ENCODE measurements at places on chromosomes 1 and 21.

- no peak for DNase-seq
Observed at GRCh38 chr1:14539953-14540563, 58.4 kb upstream of the KAZN start.

- DNase-seq: no peak
Observed at GRCh38 chr1:228652116-228652515, 83.2 kb upstream of the RHOU start.

DNA sequence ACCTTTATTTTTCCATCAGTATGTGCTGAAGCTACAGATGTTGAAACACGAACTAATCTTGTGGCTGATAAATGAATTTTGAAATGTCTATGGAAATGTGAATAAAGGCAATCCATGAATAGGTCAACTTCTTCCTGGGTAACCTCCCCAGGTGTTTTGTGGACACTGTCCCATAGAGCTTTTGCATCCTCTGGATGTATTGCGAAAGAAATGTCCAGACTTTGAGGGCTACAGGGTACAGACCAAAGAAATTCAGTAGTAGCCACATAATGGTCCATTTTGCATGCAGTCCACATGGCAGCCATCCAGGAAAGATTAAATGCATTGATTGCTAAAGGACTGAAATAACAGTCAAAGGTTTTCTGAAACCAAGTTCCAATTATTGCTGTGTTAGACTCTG, 21.5 kb upstream of the DARS2 start:
- no peak for DNase-seq

- peak; percentile 85 for DNase-seq
Observed at GRCh38 chr1:152036267-152037216, at the start of gene S100A11. Gene S100A11 (minus strand): TSS chr1:152037004. CDS start chr1:152036915, 89 bp downstream.

- DNase-seq: no peak
Observed at GRCh38 chr1:55171694-55172093, 43.5 kb downstream of the USP24 start.

DNA sequence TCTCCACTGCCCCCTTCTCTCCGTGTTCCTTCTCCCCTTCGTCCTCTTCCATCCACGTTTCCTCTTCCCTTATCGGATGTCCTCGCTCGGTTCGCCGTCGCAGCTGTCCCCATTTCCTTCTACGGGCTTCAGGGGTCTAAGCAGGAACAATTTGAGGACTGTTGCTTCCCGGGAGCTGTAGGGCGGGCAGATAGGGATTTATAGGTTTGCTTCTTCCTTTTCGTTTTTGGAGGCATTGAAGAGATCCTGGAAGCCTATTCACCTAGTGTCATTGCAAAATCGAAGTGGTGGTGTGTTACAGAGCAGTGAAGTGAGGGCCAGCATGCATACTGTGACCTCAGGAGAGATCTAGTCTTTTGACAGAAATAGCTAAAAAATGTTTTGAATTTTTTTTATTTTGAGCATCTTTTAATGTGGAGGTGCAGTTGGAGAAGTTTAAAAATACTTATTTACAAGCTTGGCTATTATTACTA, 897 bp downstream of the ZYG11B start:
- no peak for DNase-seq

DNA sequence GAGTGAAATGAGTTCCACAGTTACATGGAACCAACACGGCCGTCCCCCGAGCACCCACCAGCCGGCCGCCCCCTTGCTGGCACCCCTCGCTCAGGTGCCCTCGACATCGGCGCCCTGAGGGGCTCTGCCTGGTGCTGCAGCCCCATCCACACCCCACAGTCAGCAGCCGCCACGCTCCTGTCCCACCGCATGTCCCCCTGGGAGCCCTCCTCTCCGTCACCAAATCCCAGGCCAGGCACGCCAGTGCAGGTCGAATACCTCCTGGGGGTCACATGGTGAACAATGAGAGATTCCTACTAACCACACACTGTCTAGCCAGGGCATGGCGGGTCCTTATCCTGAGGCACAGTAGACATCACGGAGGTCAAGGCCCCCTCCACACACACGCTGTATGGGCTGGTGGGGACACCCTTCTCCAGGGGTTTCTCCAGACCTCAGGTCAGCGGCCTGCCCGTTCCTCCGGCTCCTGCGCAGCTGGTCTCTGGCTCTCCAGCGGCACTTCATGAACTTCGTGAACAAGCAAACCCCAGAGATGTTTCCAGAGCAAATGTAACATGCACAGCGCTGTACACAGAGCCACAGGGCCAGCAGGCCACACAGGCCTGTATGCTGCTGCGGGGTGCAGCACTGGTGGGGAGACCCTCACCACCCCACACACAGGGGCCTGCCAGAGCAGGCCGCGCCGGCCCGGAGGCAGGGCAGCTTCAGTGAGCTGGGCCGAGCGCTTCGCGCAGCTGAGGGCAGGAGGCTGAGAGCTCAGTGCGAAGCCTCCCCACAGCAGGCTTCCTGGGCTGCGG, 21.8 kb downstream of the POFUT2 start:
- no peak for DNase-seq

- DNase-seq: peak; percentile 14
Observed at GRCh38 chr1:172203135-172203823, 217.2 kb upstream of the C1orf105 start.

GRCh38 chr1:202181586-202181985, 12.0 kb upstream of the LGR6 start:
- DNase-seq: no peak

- no peak for DNase-seq
Observed at GRCh38 chr1:235296729-235297128, 31.2 kb downstream of the ARID4B start.

DNA sequence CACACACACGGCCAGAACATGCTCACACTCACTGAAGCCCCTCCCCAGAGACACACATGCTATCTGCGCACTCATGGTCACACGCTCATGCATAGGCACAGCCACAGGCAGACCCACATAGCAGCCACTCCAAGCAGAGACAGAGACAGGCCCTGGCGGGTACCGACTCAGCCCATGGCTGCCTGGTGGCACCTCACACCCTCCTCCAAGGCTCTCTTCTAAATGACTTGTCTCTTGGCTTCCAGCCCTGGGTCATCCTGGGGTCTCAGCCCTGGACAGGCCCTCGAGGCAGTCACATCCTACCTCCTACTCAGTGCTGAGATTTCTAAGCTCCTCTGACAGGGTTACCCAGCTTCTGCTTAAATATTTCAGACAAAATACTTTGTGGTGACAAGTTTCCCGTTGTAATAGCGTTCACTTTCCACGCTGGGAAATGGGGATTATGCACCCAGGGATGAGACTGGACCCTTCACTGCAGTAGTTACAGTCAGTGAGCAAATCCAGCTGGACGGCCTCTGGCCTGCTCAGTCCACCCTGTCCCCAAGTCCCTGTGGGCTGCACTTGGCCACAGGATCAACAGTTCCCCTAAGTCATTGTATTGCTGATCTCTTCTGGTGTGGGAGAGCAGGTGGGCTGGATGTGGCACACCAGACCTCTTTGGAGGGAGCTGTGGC, 2.9 kb upstream of the NFASC start:
- DNase-seq: no peak

- no peak for DNase-seq
Observed at GRCh38 chr21:38649120-38649519, 150.8 kb upstream of the ERG start.

DNA sequence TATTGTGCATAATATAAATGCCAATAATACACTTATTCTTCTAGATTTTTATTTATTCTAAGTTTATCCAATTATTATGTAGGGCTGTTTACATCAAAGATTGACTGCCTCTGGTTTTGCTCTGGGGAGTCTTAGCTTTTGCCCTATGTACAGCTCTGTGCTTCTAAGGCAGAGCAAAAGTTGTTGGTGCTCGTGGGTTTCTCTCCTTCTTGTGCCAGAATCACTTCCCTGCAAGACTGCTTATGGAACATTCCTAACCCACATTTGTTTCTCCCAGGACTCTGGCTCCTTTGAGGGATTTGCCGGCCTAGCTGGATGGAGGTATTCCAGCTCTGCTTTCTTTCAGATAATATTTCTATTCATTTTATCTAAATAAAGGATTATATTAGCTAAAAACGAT, 849.1 kb downstream of the USP25 start:
- DNase-seq: no peak

- no peak for DNase-seq
Observed at GRCh38 chr1:9844106-9844505, 20.3 kb upstream of the CLSTN1 start.

GRCh38 chr1:40038697-40039096, 1.8 kb upstream of the CAP1 start:
- DNase-seq: no peak

- DNase-seq: no peak
Observed at GRCh38 chr1:47442202-47442601, 4.4 kb downstream of the FOXD2 start.

DNA sequence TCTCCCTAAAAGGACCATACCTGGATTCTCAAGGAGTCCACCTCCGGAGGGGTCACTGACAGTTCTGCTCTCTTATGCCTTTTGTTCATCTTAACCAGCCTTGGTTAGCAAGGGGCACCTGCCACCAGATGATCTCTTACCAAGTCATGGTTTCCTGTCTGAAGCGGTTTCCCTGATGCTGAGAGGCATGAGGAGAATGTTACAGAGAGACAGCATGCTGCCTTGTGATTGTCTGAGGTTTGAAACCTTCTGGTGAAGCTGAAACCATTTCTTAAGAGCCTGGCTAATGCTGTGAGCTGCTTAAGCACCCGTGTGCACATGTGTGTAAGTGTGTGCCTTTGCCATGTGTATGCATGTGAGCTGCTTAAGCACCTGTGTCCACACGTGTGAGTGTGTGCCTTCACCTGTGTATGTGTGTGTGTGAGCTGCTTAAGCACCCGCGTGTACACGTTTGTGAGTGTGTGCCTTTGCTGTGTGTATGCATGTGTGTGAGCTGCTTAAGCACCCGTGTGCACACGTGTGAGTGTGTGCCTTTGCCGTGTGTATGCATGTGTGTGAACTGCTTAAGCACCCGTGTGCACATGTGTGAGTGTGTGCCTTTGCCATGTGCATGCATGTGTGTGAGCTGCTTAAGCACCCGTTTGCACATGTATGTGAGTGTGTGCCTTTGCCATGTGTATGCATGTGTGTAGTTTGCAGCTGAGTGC, 136.4 kb upstream of the COL6A1 start:
- DNase-seq: no peak

- no peak for DNase-seq
Observed at GRCh38 chr1:204902671-204903070, 32.0 kb downstream of the NFASC start.

GRCh38 chr1:47930210-47930840, 66.9 kb downstream of the TRABD2B start:
- no peak for DNase-seq

DNA sequence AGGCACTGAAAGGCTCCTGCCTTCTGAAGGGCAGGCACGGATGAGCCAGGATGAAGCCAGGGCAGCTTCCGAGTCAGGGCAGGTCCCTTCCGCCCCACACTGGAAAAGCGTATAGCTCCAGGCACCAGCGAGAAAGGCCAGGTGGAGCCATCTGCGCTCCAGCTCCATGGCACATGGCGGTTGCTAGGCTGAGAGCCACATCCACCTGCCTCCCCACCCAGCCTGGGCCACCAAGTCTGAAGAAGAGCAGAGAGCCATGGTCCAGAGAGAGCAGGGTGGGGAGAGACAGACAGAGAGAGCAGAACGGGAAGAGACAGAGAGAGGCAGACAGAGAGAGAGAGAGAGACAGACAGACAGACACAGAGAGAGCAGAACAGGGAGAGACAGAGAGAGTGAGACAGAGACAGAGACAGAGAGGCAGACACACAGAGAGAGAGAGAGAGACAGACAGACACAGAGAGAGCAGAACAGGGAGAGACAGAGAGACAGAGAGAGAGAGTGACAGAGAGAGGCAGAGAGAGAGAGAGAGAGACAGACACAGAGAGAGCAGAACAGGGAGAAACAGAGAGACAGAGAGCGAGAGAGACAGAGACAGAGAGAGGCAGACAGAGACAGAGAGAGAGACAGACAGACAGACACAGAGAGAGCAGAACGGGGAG, 5.2 kb downstream of the FNDC10 start:
- no peak for DNase-seq

DNA sequence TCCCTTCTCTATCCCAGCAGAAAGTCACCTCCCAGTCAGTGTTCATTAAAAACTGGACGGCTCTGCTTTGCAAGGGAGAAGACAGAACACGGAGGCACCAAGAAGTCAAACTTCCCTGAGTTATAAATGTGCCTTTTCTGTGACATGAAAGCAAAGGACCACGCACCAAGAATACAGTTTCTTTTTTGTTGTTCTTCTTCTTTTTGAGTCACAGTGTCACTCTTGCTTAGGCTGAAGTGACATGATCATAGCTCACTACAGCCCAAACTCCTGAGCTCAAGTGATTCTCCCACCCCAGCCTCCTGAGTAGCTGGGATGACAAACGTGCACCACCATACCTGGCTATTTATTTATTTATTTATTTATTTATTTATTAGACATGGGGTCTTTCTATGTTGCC, 22.7 kb downstream of the GLUL start:
- no peak for DNase-seq

DNA sequence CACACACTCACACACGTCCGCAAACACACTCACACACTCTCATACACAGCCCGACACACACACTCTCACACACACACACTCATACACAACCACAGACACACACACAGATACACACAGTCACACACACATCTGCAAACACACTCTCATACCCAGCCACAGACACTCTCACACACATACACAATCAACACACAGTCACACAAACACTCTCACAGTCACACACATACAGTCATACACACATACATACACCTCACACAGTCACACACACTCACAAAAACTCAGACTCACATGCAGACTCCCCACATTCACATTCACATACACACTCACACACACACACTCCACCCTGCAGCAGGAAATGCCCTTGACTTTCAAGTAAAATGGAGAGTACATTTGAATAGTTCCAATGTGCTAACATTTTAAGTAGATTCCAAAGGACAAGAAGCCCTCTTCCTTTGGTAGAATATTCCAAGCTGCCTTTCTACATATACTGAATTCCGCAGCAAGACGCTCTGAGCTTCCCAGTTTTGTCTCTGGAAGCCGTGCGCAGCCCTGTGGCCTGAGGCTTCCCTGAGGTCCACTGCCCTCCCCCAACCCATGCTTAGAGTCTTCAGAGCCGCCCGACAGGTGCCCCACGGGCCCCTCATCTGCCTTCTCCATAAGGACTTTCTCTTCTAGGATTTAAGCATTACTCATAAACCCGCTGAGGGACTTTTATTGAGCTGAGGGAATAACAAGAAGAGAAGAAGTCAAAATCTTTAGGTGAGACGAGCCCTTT, 9.7 kb downstream of the BATF3 start:
- DNase-seq: no peak

GRCh38 chr1:54188291-54188690, 11.5 kb downstream of the CYB5RL start:
- DNase-seq: no peak
